Cardiac fibroblast (primary cell): ENCODE measurements at places on chromosomes 1 and 21.
A peak's percentile ranks its signal among the peaks of the same experiment; 100 is the strongest.

- no peak for DNase-seq
Measured at GRCh38 chr1:42479621-42480020, 16.5 kb downstream of the CCDC30 start.

DNA sequence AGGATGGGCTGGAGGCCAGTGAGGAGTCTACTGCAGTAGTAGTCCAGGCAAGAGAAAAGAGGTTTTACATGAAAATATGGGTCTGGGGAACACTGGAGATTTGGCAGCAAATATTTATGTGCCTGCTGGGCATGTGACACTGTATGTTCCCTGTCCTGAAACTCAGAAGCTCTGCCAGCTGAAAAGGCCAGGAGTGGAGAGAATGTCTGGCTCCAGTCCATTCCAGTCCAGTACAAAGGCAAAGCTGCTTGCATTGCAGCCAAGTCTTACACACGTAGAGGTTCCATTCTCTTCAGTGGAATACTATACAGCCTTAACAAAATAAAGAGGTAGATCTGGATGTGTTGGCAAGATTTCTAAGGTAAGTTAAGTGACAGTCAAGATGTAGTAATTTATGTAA, 7.5 kb upstream of the YBX1 start:
- peak; percentile 14 for DNase-seq

GRCh38 chr1:87348341-87349019, 19.8 kb downstream of the LMO4 start:
- no peak for DNase-seq

GRCh38 chr1:234781241-234782065, 171.5 kb upstream of the IRF2BP2 start:
- DNase-seq: no peak

GRCh38 chr1:34361781-34362357, 185.2 kb downstream of the C1orf94 start:
- DNase-seq: no peak
